ENCODE measurements at places on chromosomes 7 and 10.

DNA sequence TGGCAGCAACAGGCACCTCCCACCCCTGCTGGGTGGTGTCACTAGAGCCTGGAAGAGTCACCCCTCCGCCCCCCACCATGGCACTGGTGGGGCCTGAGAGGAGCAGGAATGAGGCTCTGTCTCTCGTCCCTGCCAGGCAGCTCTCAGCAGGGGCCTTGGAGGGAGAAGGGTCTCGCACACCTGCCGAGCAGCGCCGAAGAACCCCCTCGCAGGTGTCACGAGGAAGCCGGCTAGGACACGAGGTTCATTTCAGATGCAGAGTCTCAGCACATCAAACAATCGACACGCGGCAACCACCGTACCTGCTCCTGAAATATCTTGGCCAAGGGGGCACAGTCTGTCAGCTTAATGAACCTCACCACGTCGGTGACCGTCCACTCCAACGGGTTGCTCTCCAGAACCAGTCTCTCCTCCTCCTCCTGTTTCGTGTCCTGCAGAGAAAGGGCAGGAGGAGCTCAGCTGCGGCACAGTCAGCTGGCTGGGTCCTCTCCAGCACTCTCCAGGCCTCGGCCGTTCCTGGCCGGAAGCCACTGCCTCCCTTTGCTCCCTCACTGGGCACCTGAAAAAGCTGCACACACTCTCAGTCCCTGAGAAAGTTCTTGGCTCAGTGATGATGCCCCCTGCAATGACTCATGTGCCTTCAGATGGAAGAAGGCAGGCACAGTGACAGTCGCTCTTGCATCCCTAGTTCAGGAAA is 240.1 kb downstream of the SFMBT2 start:
- DNase-seq, result no peak

DNA sequence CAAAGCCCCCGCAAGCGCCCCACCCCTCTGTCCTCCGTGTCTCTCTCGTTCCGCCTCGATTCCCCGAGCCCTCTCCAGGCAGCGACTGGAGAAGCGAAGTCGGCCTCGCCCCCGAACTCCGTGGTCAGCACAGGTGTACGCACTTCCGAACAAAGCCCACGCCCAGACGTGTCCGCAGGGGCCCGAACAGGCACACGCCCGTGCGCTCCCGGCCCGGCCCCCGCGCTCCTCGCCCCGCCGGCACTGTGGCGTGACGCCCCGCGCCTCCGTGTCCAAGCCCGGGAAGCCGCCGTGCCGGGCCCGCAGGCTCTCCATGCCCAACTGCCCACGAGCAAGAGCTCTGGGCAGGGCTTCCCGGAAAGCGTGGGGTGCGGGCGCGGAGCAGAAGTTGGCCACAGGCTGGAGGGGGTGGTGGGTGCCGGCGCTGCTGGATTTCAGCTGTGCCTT is 662 bp downstream of the NRCAM start:
- DNase-seq, result peak; percentile 50

DNA sequence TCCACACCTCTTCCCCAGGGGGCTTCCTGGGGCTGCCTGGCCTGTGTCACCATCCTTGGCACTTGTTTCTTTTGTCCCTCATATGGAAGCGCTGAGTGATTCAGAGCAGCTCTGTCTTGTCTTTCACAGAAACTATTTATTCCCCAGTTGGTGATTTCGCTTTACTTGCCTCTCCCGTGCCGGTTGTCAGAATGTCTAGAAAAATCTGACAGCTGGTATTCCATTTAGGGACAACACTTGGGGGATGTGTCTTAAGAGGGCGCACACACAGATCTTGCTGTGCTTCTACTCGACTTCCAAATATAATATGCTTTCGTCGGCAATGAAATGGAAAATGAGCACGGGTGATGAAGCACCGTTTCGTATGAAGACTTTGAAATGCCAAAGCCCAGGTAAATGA is 611.8 kb downstream of the CALN1 start:
- no peak for DNase-seq

DNA sequence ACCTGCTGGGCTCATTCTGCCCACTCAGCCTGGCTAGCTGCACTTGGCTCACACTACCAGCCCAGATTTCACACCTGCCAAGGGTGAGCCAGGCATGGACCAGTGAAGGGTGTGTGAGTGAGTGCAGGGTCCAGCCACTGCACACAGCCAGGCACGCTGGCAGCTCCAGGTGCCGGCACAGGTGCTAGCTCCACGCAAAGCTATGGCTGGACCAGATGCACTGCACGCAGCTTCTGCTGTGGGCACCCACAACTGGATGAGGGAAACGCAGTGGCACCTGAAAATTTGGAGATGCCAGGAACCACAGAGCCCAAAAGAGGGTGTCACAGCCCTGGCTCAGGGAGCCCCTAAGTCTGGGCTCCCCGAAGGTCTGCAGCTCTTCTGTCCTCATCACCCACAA is 24.9 kb upstream of the TES start:
- DNase-seq, result no peak

- no peak for DNase-seq
Measured at GRCh38 chr10:57168611-57169240, 807.7 kb upstream of the ZWINT start.

- no peak for DNase-seq
Measured at GRCh38 chr7:131231381-131232220, 96.1 kb upstream of the MKLN1 start.

- no peak for DNase-seq
Measured at GRCh38 chr7:110830778-110831177, 260.1 kb upstream of the LRRN3 start.

DNA sequence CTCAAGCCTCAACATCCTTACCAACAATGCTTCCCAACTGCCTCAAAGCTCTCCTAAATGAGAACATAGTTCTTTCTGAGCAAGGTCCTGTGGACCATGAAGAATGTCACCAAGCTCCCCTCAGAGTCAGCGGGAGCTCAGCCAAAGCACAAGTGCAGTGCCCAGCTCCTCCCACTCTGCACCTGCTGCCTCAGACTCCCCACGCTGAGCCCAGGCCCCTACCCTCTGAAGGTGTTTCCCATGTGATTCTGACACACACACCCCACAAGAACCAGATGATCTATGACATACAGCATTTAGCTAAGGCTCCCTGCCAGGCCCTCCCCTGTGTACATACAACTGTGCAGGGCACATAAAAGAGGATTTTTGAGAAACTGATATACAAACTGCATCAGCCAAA is 19.2 kb downstream of the ERCC6 start:
- no peak for DNase-seq

GRCh38 chr7:130960208-130960988 is 226.4 kb upstream of the KLF14 start:
- no peak for DNase-seq

All from NCI-H187 (cell line).